NCI-H1092 treated with DMSO at 0.1 percent for 48 hours (cell line): ENCODE measurements at places on chromosomes 1 and 21.
A peak's percentile ranks its signal among the peaks of the same experiment; 100 is the strongest.

DNA sequence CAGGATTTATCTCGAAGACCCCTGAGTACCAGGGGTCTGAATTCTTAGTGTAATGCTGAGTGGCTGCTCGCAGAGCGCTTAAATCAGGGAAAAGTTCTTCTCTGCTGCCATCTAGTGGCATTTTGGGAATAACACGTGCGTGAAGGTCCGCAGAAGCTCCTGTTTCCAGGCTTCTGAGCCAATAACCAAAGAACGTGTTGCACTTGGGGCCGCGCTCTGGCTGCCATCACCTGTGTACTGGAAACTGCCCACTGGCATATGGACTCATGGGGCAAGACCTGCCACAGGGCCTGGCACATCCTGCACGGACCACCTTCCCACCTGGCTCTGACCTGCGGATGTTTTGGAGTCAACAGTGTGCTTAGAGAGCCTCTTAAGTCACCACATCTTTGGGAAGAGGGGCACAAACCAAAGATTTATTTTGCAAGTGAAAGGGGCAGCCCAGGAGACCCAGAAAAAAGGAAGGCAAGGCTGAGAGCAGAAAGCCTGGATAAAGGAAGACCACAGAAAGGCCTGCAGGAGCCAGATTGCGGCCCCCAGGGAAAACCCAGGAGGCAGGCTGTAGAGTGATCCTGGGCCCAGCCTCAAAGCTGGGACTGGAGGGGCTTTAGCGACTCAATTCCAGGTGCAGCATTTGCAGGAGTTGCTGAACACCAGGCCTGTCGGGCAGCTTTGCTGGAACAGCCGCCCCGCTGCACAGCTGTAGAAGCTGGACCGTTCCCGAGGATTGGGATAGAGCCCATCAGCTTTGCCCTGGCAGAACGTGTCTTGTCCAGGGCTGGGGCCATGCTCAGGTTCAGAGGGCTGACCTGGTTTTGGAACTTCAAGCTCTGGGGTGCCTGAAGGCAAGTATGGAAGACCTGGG is 13.0 kb downstream of the CHIT1 start:
- peak; percentile 82 for DNase-seq

- no peak for DNase-seq
Observed at GRCh38 chr1:23609971-23610370, 50.7 kb upstream of the ID3 start.

DNA sequence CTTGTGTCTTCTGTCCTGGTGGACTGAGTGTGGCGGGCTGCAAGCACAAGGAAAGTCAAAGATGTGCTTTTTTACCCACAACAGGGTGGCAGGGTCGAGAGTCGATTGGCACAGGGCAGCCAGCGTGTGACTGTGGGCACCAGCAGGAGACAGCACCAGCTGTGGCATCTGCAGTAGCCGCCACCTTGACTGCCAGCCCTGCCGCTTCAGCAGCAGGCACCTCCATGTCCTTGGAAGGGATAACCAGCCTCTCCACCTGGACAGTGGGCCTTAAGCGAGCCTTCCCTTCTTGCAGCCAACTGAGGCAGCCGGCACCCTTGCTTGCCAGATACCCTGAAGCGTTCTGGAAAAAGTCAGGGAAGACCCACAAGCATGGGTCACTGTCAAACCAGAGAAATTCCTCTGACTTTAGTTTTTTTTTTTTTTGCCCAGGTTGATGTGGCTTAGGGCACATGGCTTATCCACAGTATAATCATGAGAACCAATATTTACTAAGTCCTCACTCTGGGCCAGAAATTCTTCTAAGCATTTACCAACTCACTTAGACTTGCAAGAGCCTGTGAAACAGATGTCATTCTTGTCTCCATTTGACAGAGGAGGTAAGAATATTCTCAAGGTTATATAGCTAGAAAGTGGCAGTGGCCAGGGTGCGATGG is 30.1 kb upstream of the PTGFRN start:
- no peak for DNase-seq

- DNase-seq, result no peak
Observed at GRCh38 chr1:235852887-235853286, 13.8 kb downstream of the LYST start.

- no peak for DNase-seq
Observed at GRCh38 chr1:81551946-81552345, 248.8 kb upstream of the ADGRL2 start.

GRCh38 chr1:107535091-107535490 is 394.3 kb downstream of the NTNG1 start:
- peak; percentile 73 for DNase-seq

GRCh38 chr1:229574679-229575442 is 16.4 kb upstream of the ABCB10 start:
- DNase-seq, result no peak

DNA sequence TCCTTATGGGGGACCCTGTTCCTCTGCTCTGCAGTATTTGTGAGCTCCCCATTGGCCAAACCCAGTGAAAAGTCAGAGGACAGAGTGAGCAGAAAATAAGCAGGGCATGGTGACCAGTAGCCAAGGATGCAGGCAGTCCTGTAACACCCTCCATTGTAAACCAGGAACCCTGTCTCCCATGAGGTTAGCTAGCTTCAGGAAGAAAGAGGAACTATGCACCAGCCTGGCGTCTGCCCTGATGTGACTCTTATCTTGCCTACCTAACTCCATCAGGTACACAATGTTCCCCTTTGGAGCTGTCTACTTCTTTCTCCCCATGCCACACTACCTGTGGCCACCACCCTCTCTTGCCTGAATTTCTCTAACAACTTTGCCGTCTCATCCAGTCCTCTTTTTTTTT is 119.2 kb downstream of the LRIG2 start:
- DNase-seq, result no peak

DNA sequence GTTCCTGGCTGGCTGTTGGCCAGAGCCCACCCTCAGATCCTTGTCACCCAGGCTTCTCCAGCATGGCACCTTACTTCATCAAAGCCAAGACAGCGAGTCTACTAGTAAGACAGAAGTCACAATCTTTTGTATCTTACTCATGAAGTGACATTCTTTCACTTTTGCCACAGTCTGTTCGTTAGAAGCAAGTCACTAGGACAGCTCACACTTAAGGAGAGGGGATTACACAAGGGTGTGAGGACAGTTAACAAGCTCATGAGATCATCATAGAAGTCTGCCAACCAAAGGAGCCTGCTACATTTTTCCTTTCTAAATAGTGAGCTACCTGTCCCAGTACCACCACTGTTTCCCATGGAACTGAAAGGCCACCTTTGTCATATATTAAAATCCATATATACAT is 61.5 kb downstream of the PACC1 start:
- no peak for DNase-seq

- no peak for DNase-seq
Observed at GRCh38 chr1:100268202-100268601, 2.2 kb downstream of the RTCA start.

- DNase-seq, result no peak
Observed at GRCh38 chr1:21293537-21294265, 3.4 kb upstream of the ECE1 start.

DNA sequence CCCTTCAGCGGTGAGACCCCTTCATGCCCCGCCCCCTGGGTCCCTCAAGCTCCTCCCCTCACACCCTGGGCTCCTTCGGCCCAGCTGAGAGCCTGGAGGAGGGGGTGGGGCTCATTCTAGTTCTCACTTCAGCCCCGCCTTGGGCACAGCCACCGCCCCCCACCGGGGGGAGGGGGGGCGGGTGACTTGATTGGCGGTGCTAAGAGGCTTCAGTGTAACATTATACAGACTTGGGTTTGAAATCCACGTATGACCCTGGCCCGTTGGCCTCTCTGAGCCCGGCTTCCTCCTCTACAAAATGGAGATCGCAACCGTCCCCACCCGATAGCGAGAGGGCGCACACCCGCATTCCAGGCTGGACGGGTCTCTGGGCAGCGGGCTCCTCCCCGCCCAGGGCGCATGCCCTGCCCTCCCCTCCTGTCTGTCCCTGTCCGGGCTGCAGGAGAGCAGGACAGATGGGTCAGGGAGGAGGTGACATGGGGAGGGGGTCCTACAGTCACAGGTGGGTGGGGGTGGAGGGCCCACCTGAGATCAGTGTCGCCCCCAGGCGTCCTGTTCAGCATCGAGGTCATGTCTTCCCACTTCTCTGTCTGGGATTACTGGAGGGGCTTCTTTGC is 5.1 kb downstream of the CLCNKB start:
- peak; percentile 15 for DNase-seq

DNA sequence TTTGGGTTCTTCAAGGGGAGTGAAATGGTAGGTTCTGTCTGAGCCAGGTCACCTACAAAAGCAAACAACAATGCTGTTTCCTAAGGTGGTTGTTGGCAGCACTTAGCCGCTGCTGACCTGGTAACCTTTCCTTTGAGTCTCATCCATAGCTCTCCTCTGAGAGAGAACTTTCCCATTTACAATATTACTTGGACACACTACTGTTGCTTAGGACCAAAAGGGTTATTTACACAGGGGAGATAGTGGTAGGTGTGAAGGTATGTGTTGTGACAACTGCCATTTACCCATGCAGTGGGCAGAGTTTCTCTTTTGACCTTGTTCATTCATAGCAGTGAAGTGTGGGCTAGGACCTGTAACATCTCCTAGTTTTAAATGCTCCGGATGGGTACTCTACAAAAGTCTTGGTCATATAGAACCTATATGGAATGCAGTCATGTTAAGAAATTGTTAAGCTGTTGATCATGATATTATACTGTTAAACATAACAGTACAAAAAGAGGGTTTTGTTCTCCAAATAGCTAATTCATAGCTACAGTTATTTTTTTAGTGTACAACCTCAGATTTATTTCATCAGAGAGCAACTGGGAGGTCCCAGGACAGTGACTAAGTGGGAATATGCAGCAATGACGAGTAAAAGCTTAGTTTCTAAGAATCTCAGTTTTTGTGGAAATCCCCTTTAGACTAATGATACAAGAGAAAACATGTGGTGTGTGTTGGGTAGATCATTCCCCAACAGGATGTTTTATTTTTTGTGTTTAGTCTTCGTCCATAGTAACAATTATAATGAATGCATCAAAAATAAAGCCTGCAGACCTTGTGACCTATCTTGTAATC is 219.7 kb downstream of the NFIA start:
- DNase-seq, result no peak

DNA sequence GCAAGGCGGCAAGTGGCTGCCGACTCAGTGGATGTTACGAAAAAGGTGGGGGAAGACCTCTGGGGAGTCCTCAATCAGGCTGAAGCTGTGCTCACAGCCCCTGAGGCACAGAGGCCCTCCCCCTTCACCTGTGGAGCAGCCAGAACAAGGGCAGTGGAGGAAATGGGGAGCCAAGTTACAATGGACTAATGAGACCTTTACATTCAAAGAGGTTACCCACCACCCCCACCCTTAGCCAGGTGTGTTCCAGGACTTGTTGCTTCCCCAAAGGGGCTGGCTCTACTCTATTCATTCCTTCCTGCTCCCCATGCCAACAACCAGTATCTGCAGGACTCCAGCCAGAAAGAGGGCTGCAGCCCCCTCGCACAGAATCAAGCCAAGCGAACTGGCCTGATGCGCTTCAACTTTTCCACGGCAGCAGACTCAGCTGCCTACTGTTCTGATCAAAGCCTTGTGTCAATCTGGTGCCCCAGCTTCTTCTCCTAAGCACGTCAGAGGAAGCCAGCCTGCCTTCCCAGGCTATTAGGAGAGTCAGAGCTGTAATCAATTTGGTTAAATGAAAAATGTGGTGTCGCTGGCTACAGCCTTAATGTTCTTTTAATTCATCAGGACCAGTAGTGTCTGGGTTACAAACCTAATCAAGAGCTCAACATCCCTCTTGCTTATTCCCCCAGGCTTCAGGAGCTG is 1.8 kb upstream of the SYT2 start:
- DNase-seq, result no peak

- DNase-seq, result no peak
Observed at GRCh38 chr1:183291802-183292514, 105.9 kb downstream of the LAMC2 start.

GRCh38 chr1:208107425-208108212 is 136.6 kb downstream of the PLXNA2 start:
- no peak for DNase-seq

- no peak for DNase-seq
Observed at GRCh38 chr1:3955196-3955772, 55.2 kb upstream of the C1orf174 start.

GRCh38 chr21:41576013-41576615 is 68.2 kb upstream of the TMPRSS2 start:
- DNase-seq, result no peak

- DNase-seq, result no peak
Observed at GRCh38 chr1:228978484-228979324, 243.4 kb downstream of the RHOU start.

DNA sequence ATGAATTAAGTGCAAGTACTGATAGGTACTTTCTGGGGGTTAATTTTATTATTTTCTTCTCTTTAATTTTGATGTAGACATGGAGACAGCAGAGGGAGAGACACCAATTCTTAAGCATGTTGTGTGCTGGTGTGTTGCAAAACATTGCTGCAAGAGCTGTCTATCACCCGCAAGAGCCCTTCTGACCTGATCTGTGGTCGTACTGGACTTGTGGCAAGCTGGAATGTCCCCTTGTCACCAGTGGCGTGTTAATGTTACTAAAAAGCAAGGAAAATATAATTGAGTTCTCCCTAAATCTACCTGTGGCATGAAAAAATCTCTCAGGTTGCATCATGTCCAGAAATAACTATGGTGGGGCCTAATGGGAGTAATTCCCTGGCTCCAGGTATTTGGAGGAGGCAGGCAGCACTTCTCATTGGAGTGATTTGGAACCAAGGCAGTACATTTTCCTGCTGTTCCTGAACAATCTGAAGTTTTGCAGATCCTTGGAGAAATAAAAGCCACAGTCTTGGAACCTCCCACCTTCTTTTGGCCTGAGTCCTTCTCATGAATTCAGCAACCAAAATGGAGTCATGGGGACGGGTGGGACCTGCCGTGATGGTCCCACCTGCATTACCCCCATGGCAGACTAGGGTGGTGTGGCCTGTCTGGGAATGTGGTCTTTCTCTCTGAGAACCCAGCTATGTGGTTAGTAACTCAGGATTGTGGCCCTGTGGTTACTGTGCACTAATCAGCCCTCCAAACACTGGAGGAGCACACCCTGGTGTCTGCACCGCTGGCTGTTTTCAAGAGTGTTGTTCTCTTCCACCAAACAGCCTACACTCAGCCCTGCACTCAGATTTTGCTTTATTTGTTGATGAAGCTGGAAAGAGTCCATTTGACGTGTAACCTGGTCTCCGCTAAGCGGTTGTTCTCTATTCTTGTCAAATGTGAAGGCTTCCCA is 57.4 kb downstream of the GALNT2 start:
- DNase-seq, result no peak

DNA sequence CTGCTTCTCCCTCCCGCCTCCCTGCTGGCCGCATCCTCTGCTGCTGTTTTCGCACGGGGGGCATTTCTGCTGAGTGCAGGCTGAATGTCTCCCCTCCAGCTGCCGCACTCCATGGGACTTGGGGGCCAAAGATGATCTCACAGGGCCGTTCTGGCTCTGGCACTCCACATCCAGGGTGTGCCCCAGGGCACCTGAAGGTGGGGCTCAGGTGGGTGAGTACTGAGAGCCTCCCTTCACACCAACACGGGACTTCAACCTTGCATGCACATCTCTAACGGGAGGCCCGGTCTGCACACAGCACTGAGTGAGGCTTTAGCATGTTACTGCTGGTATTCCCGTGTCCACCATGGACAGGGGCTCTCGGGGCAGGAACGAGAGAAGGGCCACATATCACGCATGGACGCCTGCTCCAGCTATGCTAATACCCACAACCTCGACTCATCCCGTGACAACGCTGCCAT is 88.9 kb downstream of the DMRTB1 start:
- DNase-seq, result no peak
